ENCODE measurements at places on chromosomes 16 and 17.

DNA sequence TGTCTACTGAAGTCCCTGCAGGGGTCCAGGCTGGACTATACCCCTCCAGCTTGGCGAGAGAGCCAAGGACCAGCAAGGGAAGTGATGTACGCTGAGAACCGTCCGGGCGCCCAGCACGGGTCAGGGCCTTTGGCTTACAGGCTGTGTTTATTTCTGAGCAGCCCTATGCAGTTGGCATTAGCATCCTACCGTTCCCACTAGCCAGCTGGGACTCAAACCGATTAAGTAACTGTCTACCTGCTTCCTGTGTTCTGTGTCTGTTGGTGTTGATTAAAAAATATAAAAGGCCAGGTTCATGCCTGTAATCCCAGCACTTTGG, 73.8 kb downstream of the CMIP start:
- DNase-seq, result no peak

DNA sequence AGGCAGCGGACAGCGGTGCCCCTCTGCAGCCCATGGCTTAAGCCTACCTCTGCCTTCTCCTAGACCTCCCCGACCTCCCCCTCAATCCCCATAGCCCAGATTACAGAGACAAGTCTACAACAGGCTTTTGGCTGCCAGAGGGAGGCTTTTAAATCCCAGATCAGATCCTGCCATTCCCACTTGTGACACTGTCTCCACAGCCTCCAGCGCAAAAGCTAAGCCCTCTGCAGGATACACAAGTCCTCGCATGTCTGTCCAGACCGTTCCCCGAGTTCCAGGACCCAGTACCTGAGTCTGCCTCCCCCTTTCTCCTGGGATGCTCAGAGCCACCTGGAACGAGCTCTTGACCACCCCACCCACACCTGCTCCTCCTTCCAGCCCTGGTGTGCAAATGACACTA, 31.2 kb downstream of the VAC14 start:
- no peak for DNase-seq

DNA sequence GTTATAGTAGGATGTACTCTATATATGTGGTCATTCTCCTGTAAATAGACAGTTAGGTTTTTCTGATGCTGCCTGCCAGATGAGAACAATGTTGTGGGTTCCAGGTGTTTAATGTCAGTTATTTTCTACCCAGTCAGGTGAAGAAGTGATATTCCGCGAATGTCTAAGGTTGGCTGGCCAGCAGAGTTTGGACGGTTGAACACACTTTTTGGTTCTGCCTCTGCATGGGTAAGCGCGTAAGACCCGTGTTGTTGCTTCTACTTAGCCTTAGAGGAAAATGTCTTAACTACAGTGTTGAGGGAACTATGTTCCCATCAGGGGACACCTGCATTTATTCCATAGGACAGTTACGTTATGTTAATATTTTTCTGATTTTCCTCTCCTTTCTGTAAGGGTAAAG, 162.6 kb downstream of the MAP2K6 start:
- DNase-seq, result no peak

DNA sequence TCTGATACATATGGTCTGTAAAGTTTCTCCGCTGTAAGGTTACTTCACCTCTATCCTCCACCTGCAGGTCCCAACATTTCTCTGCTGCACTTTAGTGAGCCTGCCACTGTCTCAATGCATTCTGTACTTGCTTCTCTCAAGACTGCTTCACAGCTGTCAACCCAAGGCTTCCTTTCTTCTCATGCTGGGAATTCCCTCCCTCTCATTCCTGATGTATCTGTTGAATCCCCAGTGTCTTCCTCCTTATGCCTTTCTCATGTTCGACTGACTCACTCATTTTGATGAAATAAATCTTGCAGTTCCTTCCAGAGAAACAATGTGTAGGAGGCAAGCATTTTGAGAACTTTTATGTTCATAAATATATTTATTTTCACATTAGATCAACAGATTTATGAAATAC, 288.3 kb downstream of the CNTNAP4 start:
- DNase-seq, result no peak

DNA sequence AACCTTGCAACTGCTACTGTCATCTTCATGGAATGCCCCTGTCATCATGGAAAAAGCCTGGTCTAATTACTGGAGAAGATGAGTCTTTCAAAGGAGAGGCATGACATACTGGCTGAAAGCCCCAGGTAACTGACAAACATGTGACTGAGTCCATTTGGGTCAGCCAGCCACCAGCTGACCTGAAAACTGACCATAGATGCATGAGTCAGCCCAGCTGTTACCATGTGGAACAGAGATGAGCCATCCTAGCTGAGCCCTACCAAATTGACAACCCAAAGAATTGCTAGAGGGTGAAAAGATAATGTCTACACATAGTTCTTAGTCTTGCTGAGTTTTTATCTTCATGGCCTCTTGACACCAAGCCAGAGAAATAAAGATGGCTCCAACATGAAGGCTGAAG, 311.8 kb downstream of the UTP18 start:
- DNase-seq, result no peak

GRCh38 chr17:6797718-6798351, 21.8 kb downstream of the FBXO39 start:
- DNase-seq, result no peak

GRCh38 chr16:13153696-13154095, 252.3 kb downstream of the SHISA9 start:
- no peak for DNase-seq

Data from spinal cord (tissue), 10 donors.